Eye (tissue), 1 donor: ENCODE measurements at places on chromosomes 7 and 10.

GRCh38 chr7:44634187-44634838, 27.9 kb downstream of the OGDH start:
- DNase-seq: no peak

- no peak for DNase-seq
Measured at GRCh38 chr10:116888380-116889055, 39.2 kb downstream of the ENO4 start.

DNA sequence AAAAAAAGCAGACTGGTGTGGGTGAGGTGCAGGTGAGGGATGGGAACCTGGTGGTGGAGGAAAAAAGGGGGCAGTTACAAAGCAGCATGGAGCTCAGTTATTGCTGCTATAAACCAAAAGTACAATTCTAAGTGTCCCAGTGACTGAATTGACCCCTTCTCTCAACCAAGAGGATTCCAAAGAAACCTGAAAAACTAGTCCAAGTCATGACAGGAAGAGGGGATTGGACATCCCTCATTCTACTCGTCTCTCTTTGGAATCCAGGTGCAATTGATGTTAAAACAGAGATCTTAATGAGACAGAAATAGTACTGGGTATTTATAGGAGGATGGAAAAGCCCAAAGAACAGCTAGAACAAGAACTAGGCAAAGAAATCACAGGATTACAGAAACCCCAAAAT, 322.3 kb upstream of the IGFBP3 start:
- no peak for DNase-seq

- DNase-seq: no peak
Measured at GRCh38 chr7:139457153-139457946, 26.1 kb downstream of the KLRG2 start.

- DNase-seq: peak; percentile 79
Measured at GRCh38 chr10:70404787-70405036, 767 bp downstream of the EIF4EBP2 start.

DNA sequence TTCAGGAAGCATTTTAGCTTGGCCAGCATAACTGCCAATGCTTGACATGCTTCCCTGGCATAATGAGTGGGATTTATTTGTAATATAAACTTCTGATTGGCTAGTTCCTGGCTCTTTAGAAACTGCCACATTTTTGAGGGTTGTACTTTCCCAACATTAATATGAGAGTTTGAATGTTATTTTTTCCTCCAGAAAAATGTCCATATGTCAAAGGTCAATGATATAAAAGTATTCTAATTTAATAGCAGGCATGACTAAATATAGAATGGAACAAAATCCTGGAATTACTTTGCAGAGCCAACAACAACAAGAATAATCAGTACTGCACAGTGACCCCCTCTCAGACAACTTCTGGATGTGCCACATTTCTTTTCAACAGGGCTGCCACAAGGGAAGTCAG, 352.6 kb downstream of the PRPF18 start:
- no peak for DNase-seq

DNA sequence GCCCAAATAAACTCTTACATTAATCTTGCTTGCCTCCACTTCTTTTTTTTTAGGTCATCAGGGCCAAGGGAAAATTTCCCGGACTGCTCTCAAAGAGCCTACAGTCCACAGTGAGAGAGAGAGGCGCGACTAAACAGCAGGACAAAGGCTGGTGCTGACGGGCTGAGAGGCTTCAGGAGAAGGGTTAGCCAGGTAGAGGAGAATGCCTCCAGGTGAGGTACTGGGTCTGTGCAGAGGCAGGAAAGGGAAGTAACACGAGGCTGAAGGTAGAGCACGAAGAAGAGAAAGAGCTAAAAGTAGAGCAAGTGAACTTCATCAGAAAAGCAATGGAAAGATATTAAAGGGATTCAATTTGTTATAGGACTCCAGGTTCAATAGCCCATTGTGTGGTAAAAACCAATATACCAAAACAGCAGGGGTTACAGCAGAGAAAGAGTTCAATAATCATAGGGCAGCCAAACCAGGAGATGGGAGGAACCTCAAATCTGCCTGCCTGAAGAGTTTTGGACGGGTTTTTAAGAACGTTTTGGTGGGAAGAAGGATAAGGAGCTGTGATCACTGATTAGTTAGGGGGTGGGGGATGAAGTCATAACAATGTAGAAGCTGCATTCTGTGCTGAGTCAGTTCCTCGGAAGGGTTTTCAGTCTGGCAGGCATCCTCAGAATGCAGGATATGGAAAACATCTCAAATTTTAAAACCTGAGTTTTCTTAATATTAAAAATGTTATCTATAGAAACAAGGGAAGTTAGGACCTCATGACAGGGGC, 171.5 kb downstream of the AKR1D1 start:
- DNase-seq: no peak

GRCh38 chr10:93488956-93489528, 6.9 kb upstream of the MYOF start:
- DNase-seq: no peak

DNA sequence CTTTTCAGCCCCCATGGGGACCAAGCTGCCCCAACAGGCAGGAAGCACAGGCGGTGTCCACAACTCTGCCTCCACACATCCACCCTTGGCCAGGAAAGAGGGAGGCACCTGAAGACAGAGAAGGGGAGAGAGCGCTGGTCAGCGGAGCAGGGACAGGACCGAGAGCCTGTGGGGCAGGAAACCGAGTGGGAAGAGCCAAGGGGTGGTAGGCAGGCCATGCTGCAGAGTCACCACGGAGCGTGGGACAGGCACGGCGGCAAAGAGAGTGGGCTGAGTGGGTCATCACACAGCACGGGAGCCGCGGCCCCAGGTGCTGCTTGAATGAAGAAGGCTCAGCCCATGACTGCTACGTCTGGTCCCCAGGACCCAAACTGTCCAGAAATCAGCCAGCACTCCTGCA, 109.8 kb downstream of the PTPRN2 start:
- no peak for DNase-seq

DNA sequence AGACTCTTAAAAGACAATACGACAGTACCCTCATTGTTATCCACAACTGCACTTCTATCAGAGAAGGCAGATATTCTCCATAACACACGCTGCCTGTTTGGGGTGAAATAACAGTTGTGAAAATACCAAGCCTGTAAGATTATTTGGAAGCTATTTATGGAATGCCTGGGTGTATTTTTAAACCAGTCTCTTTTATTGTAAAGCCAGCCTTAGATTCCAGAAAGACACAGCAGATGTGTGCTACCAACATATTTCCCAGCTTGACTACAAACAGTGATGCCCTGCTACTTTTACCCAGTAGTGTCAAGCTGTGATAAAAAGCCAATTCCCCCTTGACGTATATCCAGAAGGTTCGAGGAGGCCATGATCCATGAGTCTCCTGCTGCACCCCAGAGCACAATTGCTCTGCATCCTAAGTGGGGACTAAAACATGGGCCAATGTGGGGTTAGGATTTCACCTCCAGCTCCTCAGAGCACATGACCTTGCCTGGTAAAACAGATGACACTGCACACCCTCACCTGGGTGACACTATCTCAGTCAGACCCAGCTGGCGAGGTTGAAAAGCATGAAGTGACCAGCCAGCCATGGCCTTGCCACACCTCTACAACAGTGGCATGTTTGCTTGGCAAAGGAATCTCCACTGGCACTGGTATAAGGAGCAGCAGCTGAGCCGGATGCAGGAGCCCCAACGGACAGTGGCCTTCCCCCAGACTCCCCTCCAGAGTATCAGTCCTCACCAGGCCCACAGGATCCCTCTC, 62.2 kb downstream of the GFRA1 start:
- peak; percentile 37 for DNase-seq

GRCh38 chr7:54345746-54346145, 196.4 kb upstream of the VSTM2A start:
- DNase-seq: no peak

DNA sequence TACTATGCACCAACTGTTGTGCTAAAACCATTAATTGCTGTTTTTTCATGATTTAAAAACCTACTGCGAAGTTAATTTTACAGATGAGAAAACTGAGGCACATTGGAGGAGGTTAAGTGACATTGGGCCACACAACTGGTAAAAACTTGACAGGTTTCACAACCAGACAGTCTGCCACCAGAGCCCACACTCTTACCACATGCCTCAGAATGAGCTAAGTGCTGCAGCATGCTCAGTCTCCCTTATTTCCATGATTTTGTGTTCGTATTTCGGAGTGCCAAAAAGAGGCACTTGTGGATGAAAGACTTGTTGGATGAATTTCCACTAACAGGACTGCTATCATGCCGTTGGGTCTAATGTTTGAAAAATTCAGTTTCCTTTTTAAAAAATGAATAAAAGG, 77.4 kb downstream of the PCLO start:
- no peak for DNase-seq

GRCh38 chr10:4294271-4294670, 509.3 kb upstream of the KLF6 start:
- DNase-seq: no peak

- DNase-seq: no peak
Measured at GRCh38 chr7:102310414-102310815, 23.7 kb downstream of the SH2B2 start.

GRCh38 chr7:128838109-128838779, 8.0 kb downstream of the FLNC start:
- no peak for DNase-seq

- DNase-seq: no peak
Measured at GRCh38 chr7:44989132-44989531, 10.3 kb upstream of the MYO1G start.

DNA sequence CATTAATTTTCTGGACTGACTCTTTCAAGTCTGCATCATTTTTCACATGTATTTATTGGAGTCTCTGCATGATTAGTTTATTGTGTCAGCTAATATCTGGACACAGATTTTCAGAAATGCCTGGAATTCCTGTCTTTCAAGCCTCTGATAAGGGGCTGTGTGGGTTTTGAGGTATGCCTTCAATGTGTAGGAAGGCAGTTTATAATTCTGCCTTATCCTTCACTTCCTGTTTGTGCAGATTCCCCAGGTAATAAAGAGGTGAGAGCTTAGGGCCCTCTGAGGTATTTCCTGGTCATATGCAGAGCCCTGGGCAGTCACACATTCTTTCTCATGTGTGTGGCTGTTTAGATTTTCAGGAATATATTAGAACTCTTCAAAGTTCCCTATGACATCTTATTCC, 79.4 kb upstream of the PRKCQ start:
- DNase-seq: no peak

DNA sequence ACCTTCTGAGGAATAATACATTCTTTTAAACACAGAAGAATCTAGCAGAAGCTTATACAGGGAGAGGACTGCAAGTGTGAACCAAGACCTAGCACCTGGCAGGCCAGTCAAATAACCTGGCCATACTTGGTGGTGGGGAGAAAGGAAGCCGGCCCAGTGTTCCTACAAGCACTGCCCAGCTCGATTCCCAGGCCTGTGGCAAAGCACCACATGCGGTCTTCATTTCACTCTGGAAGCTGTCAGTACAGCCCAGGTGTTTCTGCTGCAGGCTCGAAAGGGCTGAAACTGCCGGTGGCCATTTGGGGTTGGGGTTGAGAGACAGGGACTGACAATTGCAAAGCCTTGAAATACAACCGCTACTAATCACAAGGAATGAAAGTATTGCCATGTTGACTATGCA, 50.8 kb upstream of the EGFR start:
- DNase-seq: no peak

DNA sequence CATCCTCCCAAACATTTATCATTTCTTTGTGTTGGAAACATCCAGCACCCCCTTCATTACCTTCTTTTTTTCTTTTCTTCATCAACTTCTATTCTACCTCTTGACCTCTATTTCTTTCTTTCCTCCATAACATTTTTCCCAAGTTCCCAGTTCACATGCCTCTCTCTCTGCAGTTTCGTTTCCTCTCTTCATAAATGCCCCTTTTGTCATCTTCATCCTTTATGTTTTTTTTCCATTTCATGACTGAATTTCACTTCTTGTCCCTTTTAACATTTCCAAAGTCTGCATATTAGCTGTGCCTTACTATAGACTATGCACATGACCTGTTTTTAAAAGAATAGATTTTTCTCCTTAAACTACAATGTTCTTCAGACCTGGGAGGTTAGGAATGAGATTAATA, 23.7 kb downstream of the CPN1 start:
- DNase-seq: no peak

GRCh38 chr7:120997882-120998474, 9.5 kb downstream of the CPED1 start:
- DNase-seq: no peak

DNA sequence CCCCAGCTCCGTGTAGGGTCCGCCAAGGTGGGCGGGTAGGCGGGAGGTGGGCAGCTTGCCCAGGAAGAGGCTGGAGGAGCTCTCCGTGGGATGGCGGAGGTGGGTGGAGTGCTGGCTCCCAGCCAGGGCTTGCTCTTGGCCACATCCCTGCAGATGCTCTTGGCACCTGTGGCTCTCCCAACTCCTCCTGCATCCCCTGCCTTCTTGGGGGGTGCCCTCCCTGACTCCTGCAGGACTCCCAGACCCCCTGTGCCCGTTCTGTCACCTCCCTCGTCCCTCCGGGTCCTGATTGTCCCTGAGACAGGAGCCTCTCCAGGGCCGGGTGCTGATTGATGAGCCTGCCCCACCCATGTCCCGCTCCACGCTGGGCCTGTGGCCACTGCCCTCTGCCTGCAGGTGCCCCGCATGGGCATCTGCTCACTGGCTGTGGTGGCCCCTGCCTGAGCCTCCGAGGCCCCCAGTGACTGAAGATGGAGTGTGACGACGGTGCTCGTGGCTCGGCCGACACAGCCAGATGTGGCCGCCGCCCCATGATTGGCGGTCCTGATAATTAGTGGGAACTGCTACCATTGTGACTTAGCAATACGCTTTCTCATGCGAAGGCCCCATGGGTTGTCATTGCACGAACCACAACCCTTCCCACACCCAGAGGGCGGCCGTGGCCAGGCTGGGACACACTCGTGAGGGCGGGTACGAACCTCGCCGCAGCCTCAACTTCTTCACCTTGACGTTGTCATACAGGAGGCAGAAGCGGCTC, 23.6 kb downstream of the CFAP46 start:
- DNase-seq: no peak

DNA sequence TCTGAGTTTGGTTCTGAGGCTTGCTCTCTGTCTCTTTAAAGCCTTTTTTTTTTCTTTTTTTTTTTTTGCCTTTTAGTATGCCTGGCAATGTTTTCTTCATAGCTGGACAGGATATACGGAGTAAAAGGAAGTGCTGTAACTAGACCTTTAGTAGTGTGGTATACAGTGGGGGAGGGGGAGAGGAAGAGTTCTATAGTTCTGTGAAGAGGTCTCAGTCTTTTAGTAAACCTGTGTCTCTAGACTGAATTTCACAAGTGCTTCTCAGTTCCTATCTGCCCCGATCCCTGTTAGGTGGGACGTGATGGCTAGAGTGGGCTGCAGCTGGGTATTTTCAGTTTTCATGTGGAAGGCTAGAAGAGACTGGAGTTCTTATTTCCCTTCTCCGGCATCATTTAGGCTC, 3.1 kb upstream of the ABCC2 start:
- DNase-seq: no peak

GRCh38 chr7:81482600-81483186, 287.2 kb downstream of the HGF start:
- peak; percentile 39 for DNase-seq

DNA sequence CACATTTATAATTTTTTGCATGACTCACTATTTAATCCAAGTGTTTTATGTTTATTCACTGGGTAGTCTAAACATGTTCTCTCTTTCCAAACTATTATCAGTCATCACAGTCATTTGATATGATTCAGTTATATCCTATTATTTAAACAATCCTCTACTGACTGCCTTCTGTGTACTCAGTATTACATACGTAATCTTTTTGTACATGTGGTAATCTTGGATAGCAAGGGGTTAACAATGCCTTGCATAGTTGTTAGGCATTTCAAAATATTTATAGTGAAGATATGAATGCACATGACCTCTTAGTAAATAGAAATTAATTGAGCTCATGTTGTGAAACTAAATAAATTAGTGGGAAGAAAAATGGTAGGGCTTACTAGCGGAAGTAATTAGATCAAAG, 379.4 kb upstream of the KIAA1217 start:
- DNase-seq: no peak

- DNase-seq: peak; percentile 76
Measured at GRCh38 chr7:112452102-112452888, 2.0 kb downstream of the IFRD1 start.
